ENCODE measurements at places on chromosomes 13 and 19.

DNA sequence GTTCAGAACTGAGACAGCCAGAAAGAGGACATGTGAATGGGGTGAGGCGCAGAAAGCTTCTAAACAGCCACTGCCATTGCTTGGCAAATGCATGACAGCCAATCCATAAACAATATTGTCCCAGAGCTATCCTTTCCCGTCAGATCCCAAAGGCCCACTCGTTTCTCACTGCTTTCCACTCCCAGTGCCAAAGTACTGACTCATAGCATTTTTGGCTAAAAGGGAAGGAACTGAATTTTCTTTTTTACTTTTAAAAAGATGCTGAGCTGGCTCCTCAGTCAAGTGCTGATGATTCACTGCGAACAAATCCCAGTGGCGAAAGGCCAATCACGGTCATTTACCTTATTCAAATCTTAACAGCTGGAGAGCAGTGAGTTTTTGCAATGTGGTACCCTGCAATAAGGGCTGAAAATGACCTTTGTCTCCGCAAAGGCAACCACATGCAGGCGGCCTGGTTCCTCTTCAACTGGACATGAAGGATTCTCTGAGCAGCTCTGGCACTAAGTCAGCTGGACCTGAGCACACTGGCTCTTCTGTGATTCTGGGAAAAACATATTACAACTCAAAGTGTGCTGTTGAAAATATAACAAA, 151.7 kb downstream of the DCLK1 start:
- no peak for DNase-seq

DNA sequence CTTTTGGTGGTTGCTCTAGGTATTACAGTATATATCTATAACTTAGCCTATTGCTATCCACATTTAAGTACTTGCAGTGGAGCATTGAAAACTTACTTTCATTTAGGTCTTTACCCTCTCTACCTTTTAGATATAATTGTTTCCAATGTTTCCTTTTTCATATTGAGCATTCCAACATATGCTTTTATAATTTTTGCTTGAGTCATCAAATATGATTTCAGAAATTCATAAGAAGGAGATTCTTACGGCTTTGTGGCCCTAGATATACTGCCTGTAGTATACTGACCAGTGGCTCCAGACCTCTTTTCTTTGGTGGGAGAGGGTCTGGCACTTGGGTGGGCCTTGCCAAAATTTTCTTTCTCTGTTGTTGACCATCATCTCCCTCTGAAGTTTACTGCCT, 32.8 kb upstream of the ZNF850 start:
- DNase-seq = no peak

GRCh38 chr13:75384879-75385707, 96.9 kb downstream of the TBC1D4 start:
- DNase-seq = no peak

- no peak for DNase-seq
Observed at GRCh38 chr13:47126432-47126831, 229.6 kb upstream of the HTR2A start.

DNA sequence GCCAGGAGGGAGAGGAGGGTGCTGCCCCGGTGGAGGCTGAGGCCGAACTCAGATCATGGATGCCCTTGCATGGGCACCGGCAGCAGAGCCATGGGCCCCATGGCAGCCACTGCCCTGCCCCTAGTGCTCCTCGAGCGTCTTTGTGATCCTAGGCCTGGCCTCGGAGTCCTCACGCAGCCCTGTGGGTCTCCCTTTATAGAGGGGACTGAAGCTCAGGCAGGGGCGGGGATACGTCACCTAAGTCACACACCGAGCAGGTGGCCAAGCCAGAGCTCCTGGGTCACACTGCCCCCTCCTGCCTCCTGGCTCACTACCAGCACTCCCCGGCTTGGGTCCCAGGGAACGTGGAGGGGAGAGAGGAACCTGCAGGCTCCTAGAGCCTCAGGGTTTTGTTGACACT, 28.7 kb downstream of the DHX34 start:
- no peak for DNase-seq

- DNase-seq = no peak
Observed at GRCh38 chr13:78602561-78603239, 652 bp downstream of the POU4F1 start.

DNA sequence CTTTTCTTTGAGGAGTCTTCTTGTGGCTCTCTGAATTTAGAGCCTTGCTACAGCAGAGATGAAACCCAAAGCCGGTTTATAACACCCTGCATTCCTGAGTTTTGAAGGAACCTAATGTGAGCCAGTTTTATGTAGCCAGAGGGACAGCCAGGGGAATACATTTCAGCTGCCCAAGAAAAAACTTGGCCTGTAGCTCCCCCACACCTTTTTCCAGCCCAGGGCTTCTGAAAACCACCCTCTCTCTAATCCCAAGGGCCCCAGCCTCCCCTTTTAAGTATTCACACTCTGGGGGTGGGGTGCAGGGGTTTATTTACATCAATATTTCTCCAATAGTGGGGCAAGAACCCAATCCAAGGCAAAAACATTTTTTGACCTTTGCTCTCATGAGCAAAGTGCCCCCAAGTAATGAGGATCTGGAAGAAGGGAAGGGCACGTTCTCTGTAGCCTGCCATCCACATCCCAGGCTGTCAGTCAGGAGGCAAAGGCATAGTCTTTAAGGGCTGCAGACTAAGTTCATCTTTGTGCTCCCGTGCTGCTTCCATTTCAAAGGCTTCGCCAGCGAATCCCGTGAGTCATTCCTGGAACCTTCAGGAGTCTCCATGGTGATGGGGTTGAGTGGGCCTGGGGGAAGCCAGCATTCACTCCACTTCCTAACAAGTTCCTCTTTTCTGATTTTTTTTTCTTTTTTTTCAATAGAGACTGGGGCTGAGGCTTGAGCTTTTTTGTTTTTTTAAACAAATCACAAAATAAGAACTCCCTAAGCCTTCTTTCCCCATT, 33.2 kb upstream of the MEDAG start:
- no peak for DNase-seq
